ENCODE measurements at places on chromosomes 11 and 22.

GRCh38 chr11:75194147-75194546, 43.2 kb downstream of the SLCO2B1 start:
- DNase-seq = no peak

- no peak for DNase-seq
Measured at GRCh38 chr11:78138694-78139421, 568 bp downstream of the ALG8 start.

GRCh38 chr11:13114566-13115379, 105.7 kb downstream of the RASSF10 start:
- no peak for DNase-seq

GRCh38 chr11:4647766-4648165, 4.0 kb downstream of the OR51E1 start:
- DNase-seq = no peak

GRCh38 chr11:134613646-134614045, 201.6 kb upstream of the B3GAT1 start:
- no peak for DNase-seq

GRCh38 chr11:28133146-28133545, 25.0 kb downstream of the METTL15 start:
- DNase-seq = no peak

DNA sequence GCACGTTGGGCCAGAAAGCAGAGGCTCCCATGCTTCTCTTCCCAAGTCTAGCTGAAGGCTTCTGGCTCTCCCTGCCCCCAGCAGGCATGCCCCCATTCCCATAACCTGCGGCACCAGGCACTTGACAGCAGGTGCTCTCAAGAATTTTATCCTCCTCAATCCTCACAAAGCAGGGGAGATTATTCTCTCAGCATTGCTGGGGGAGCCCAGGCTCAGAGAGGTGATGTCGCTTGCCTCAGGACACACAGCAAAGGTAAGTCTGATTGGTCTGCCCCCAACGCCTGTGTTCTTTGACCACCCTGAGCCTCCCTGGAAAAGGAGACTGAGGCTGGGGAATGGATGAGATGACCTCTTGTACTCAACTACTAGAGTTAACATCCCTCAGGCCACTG, 4.8 kb downstream of the TST start:
- no peak for DNase-seq

DNA sequence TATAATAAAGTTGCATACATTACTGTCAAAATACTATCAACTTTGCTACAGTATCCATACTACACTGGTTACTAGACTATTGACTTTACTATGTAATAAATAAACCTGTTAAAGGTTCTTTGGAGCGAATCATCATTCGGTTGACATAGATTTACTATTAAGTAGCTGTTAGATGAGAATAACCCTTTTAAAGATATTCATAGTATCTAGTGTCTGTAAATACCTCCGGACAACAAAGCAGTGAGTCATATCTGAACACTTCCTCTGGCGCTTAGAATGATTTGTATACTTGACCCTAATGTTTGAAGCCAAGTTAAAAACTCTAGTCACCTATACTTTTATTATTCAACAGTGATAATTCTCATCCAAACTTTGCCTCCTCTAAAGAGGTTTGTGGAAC, 84.7 kb downstream of the MSANTD4 start:
- no peak for DNase-seq

- DNase-seq = no peak
Measured at GRCh38 chr22:39234867-39235687, 9.7 kb downstream of the PDGFB start.

DNA sequence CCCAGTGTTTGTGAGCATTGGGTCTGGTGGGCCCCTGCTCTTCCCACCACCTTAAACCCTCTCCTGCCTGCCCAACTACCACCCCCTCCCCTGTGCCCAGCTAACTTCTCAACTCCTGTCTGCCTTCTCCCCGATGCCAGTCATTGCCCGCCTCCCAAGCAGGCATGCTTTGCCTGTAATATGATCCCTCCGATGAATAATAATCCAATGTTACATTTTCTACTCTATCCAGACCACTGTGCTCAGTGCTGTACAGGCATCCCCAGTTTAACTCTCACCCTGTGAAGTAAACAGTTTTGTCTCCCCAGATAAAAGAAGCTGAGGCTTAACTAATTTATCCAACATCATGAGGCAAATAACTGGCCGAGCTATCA, 35.5 kb upstream of the OLFML1 start:
- DNase-seq = no peak

GRCh38 chr11:96126917-96127595, 203.1 kb upstream of the MTMR2 start:
- no peak for DNase-seq

GRCh38 chr11:125005491-125005890, 51.5 kb downstream of the CCDC15 start:
- DNase-seq = no peak

- DNase-seq = peak; percentile 23
Measured at GRCh38 chr22:47192651-47193437, 430.4 kb downstream of the TBC1D22A start.

- DNase-seq = no peak
Measured at GRCh38 chr11:36091256-36091811, 147.5 kb downstream of the LDLRAD3 start.

DNA sequence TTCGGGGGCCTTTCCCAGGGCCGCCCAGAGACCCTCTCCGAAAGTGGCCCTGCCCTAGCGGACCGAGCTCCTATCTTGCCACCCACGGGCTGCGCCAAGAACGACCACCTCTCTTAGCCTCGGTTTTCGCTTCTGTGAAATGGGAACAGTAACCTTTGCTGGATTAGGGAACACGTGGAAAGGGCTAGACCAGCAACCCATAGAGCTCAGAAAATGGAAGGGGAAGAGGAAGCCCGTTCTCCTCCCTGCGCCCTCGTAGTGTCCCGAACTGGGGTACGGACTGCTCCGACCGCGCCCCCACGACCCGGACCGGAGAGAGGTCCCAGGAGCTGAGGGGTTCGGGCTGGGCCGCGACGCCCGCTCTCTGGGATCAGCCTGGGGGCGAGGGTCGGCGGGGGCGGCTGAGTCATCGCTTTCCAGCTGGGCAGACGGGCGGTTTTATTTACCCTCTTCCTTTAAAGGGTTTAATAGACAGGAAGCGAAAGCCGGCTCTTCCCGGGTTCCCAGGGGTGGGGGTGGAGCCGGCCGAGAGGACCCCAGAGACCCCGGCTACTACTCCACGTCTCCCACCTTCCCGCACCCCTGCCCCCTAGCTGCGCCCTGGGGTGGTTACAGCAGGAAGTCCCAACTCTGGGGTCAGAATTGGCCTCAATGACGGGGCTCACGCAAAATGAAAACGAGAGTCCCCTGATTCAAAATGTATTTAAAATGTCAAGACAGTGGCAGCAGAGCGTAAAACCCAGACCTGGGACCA, 907 bp upstream of the PHLDA2 start:
- DNase-seq = peak; percentile 45

GRCh38 chr11:65071907-65072630, 11.8 kb downstream of the CDCA5 start:
- no peak for DNase-seq

GRCh38 chr22:41360126-41360525, 21.6 kb upstream of the TEF start:
- DNase-seq = no peak

DNA sequence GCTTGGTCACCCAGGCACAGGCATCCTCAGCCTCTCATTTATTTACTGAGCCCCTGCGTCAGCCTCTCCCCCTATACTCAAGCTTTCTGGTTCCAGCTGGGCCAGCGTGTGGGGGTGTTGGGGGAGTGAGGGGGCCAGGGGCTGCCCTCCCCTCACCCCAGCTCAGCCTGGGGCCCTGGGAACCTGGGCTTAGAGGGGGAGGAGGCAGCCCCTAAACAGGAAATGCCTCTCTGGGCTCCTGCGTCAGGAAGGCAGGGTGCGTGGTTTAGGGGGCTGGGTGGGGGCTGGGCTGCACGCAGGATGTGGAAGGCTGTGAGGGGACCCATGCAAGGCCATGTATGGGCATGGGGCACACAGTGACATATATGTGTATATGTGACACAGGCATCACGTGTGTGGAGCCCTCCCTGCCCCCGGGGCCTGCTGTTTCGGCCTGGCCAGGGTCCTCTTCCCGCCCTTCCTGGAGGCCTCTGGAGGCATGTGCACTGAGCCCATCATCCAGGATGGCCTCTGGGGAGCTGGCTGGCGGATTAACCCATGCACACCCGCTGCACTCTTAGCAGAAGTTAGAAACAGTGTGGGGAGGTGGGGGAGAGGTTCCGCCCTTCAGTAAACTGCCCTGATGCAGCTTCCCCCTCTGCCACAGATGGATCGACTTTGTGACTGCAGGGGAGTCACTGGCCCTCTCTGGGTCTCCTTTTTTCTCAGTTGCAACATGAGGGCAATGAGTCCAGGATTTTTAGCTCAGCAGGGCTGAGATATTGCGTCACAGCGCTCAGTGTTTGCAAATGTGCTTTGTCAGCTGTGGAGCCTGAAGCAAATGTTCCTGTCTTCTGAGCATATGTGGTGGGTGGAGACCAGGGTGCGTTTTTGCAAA, 1.1 kb upstream of the CD248 start:
- no peak for DNase-seq

GRCh38 chr11:72233056-72233772, 8.6 kb downstream of the INPPL1 start:
- no peak for DNase-seq

GRCh38 chr11:61333550-61334433, 764 bp downstream of the TKFC start:
- DNase-seq = no peak

GRCh38 chr11:37511425-37511933, 913.4 kb upstream of the RAG2 start:
- DNase-seq = no peak

- no peak for DNase-seq
Measured at GRCh38 chr11:80054582-80055165, 613.8 kb upstream of the TENM4 start.

GRCh38 chr22:17883356-17883755, 109.1 kb upstream of the BID start:
- no peak for DNase-seq

DNA sequence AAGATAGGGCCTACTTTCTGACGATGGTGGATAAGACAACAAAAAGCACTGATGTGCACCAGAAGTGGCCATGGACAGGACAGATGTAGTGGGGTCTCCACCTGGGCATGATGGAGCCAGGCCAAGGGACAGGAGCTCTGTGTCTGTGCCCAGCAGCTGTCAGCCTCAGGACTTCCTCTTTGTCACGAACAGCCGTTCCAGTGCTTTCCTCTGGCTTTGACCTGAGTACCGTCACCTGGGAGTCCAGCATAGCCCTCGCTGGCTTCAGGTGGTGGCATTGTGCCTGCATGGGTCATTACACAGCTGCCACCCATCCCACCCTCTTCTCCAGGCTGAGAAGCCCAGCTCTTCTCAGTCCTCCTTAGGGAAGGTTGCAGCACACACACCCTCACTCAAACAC, 137.8 kb downstream of the GRIK4 start:
- no peak for DNase-seq

- DNase-seq = peak; percentile 39
Measured at GRCh38 chr22:22161924-22162851, 82.4 kb upstream of the VPREB1 start.

DNA sequence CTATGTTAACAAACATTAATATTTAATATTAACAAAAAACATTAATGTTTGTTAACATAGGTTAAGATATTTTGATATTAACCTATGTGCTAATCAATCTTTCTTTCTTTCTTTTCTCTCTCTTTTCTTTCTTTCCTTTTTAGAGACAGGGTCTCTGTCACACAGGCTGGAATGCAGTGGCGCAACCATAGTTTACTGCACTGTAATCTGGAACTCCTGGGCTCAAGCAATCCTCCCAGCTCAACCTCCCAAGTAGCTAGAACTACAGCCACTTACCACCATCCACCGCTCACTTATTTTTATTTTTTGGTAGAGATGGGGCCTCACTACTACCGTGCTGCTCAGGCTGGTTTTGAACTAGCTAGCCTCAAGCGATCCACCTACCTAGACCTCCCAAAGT, 13.2 kb downstream of the SIK3 start:
- DNase-seq = no peak

- no peak for DNase-seq
Measured at GRCh38 chr22:46068593-46069491, 81.5 kb upstream of the PPARA start.

DNA sequence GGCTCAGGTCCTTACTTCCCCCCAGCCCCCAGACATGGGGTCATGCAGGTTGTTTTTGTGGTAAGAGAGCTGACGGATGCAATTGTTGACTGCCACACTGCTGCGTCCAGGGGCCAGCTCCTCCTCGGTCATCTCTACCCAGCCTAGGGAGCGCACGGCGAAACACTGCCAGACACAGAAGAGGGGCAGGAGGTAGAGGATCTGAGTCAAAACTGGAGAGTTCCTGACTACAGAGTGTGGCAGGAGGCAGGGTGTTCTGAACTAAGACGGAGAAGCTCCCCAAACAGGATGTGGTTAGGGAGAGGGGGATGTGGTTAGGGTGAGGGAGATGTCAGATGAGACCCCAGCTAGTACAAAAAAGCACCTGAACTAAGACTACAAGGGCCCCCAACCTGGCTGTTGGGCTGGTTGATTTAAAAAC, 12.3 kb downstream of the SMPD1 start:
- DNase-seq = peak; percentile 71

GRCh38 chr11:108574675-108575074, 18.9 kb downstream of the EXPH5 start:
- no peak for DNase-seq

- no peak for DNase-seq
Measured at GRCh38 chr11:126886636-126887035, 113.9 kb downstream of the KIRREL3 start.

DNA sequence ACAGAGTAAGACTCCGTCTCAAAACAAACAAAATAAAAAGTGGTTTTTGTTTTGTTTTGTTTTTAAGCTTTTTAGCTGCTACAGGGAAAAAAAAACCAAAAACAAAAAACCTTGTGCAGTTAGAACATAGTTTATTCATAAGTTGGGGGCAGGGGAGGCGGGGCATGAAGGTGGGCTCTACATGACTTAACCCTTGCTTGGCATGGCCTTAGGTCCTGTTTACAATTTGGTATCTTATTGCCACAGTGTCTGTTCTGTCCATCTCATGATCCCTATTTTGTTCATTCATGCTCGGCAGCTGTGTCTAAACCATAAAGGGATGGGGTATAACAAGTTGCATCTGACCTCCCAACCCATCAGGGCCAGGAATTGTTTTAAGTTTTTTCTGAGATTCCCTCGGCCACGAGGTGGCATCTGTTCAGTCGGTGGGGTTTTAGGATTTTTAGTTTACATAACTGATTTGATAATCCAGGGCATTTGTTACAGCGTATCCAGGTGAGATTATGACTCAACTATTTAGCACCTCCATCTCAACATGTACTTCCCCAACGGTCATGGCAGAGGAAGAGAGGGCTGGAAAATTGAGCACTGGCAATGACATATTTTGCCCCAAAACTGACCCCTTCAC, 6.9 kb downstream of the AP5B1 start:
- DNase-seq = no peak

DNA sequence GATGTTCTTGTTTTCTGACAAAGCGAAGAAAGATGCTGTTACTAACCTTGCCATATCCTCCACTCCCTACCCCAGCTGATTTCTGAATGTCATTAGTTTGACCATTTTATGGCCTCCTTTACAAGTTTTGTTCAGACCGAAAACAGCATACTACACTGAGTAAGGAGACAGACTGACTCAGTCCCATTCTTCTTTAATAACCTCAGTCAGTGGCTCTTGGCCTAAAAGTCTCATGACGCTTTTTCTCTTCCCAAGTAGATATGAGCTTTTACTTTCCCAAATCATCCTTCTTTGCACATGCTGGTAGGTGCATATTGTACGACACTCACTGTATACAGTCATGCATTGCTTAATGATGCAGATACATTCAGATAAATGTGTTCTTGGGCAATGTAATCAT, 8.0 kb upstream of the FIBIN start:
- no peak for DNase-seq

- DNase-seq = no peak
Measured at GRCh38 chr11:62842171-62842741, 2.9 kb upstream of the WDR74 start.

Data from GM18507 (cell line).